ENCODE measurements at places on chromosomes 5 and 9. TPM values are rescaled to one million over a fixed set of nuclear protein-coding genes. Genes with fewer than 3 reads are reported as not detected.
A peak's percentile ranks its signal among the peaks of the same experiment; 100 is the strongest.

The SLC36A2 gene
- total RNA-seq = not detected

The BTNL8 gene
- total RNA-seq = 0.21 TPM

The PALM2AKAP2 gene
- total RNA-seq = 1.1 TPM

The C9orf153 gene
- not detected for total RNA-seq

The PCDHGA1 gene
- not detected for total RNA-seq

The QSOX2 gene
- 24.6 TPM for total RNA-seq

The CDH18 gene
- 0.10 TPM for total RNA-seq

- DNase-seq = no peak
These were observed 6.8 kb downstream of the FBP2 start for GRCh38 chr9:94586814-94587213.

DNA sequence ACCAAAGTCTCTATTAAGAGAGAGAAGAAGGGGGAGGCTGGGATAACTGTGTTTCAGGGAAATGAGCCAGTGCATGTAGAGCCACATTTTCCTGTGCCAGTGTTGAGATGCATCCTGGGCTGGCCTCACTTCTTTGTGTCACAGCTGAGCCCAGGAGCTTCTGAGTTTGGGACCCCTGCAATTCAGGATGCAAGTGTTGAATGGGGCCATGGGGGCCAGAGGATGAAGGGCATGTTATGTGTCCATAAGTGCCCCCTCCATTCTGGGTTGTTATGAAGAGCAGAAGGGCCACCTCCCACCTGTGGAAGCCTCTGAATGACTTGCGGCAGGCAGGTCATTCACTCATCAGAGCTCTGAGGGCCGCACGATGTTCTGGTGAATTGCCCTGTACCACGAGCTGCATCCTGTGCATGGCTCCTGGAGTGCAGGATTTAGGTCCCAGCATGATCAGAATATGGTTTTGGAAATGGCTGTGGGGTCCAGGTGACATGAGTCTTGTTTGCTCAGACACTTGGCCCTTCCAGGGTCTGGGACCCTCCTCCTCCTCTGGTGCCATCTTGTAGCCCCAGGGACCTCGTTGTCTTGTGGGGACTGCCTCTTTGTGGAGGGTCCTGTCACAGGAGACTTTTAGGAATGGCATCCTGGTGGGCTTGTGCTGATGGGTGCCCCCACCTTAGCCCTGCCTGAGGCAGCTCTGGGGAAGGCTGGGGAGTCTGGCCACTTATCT is 115.4 kb upstream of the PITX1 start:
- no peak for DNase-seq

- DNase-seq = no peak
These were observed 21.8 kb upstream of the NINJ1 start for GRCh38 chr9:93155716-93156474.

GRCh38 chr9:5994493-5994892 is 20.9 kb downstream of the RANBP6 start:
- DNase-seq = no peak

DNA sequence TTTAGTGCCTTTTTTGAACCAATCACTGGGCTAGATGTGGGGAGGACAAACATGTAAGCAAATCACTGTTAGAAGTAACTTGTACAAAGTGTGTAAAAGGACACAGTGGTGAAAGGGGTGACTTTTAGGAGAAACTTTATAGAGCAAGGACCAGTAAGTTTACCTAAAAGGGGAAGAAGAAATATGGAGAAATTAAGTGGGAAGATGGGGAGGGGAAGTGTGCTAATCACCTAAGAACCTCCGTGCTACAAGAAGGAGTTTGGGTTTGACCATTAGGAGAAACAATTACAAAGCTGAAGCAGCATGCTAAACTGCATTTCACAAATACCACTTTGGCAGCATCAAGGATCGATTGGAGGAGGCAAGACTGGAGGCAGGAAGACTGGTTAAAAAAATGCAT is 17.3 kb downstream of the ITGA1 start:
- DNase-seq = no peak

- no peak for DNase-seq
These were observed 23.2 kb downstream of the ANKH start for GRCh38 chr5:14848385-14848784.

DNA sequence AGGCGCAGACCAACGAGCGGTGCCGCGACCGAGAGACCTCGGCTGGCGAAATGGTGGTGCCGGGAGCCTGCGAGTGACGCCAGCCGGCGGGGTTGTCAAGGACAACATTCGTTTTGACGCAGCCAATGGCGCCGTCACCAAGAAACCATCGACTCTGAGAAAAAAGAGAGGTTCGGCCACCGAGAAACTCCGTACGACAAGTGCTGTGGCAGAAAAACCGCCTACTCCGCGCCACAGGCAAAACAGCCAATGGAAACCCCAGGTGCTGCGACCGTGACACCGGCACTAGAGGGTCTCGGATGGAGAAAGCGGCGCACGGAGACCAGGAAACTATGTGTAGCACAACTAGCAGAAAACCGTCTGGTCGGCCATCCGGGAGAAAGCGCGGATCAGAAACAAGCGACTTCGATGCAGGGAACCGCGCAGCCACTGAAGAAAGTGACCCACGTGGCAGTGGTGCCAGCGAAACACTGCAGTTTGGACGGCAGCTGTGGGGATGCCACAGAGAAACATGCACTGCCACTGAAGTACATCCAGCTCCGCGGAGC is 88.8 kb downstream of the ANXA2R start:
- no peak for DNase-seq

- no peak for DNase-seq
These were observed 26.2 kb upstream of the SMU1 start for GRCh38 chr9:33102551-33103210.

DNA sequence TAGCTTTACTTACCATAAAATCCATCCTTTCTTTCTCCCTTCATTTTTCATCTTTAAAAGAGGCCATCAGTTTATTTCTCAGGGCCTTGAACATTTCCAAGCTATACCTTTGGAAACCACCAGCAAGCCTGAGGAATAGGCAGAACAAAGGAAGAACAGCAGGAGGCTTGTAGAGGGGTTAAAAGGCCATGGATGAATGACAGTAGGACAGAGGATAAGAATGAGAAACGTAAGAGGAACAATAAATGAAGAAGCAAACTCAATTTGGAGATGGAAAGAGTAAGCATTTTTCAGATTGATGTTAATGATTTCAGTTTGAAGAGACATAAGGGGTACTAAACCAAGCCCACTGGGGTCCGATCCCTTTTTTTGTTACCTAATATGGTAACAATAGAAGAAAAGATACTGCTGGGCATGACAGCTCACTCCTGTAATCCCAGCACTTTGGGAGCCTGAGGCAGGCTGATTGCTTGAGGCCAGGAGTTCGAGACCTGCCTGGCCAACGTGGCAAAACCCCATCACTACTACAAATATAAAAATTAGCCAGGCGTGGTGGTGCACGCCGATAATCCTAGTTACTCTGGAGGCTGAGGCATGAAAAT is 106.6 kb upstream of the NMUR2 start:
- peak; percentile 40 for DNase-seq

DNA sequence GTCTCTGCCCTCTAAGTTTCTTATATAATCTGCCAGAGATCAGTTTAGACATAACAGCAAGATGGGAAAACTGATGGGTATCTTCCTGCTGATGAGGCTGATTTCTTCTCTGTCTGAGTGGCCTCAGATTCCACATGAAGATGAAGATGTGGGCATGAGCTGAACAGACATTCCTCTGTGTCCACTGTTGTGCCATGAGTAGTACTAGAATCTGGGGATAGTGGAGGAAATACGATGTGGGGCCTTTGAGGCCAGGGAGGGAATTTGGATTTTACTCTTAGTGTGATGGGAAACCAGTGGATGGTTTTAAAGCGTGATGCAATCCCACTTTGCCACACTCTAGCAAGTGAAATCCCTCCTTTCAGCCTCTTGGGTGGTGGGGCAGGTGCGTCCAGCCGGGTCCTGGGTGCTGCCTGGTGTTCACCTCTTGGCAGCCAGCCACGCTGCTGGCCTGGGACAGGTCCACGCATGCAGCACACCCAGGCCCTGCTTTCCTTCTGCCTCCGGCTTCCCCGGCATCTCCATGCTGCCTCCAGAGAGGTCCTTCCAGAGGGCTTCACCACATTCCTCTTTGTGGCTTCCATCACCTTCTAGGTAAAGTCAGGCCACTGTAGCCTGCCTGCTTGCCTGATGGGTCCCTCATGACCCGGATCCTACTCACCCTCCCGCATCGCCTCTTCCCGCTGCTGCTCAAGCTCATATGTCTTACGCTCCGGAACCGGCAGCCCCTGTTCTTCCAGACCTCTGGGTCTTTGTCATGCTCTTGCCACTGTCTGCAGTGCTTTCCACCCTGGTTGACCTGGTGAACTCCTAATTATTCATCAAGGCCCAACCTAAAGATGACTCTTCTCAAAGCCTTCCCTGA is 28.1 kb upstream of the SH3PXD2B start:
- DNase-seq = no peak

DNA sequence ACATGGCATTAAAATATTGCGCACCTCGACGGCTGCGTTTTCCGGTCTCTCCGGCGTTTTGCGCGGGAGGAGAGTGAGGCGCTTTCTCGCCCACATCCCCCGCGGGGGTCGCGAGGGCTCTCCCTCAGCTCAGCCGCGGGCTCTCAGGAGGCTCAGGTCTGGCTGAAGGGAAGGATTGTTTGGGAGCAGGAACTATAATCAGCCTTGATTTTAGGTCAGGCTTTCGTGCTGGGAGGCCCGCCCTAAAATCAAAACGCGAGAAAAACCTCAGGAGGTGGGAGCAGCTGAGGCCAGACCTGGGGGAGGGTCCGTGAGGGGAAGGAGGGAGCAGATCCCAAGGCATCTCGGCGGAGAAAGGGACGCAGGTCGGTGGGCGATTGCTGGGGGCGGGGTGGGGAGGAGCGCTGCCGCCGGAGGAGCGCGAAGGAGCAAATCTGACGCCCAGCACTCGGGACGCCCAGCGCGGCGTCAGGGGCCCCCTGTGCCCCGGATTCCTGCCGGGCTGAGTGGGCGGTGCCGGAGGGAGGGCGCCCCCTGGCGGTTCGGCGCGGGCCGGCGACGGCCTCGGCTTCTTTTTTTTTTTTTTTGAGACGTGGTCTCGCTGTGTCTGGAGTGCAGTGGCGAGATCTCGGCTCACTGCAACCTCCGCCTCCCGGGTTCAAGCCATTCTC is 18.7 kb upstream of the RNF130 start:
- peak; percentile 96 for DNase-seq

- no peak for DNase-seq
These were observed 1.8 kb downstream of the HSPB3 start for GRCh38 chr5:54457094-54457862.

DNA sequence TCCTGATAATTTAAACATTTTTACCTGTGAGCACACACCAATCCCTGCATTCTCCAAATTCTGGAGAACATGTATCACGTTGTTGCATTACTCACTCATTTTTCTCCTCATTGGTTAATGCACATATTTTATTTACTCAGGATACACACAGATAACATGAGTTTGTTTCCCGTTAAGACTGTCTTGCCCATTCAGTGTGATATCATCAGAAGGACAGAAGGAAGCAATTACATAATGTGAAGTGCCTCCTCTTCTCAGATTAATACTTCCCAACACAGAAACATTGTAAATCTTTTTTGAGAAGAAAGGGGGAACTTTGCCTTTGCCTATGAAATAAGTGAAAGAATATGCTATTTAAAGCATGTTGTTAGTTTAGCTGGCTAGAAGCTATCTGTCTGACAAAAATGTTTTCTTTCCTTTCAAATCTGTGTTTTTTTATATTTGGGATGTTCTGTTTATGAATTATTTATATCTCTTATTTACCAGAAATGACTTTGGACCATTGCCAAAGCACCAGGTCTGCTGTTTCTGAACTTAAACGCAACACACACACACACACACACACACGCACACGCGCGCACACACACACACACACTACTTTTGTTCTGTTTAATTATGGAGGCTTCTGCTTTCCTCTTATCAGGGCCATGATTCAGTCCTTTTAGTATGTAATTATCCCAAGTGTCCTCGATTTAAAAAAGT is 186.5 kb downstream of the CHSY3 start:
- no peak for DNase-seq

- peak; percentile 73 for DNase-seq
These were observed 47.3 kb downstream of the RASGEF1C start for GRCh38 chr5:180161420-180162303.

DNA sequence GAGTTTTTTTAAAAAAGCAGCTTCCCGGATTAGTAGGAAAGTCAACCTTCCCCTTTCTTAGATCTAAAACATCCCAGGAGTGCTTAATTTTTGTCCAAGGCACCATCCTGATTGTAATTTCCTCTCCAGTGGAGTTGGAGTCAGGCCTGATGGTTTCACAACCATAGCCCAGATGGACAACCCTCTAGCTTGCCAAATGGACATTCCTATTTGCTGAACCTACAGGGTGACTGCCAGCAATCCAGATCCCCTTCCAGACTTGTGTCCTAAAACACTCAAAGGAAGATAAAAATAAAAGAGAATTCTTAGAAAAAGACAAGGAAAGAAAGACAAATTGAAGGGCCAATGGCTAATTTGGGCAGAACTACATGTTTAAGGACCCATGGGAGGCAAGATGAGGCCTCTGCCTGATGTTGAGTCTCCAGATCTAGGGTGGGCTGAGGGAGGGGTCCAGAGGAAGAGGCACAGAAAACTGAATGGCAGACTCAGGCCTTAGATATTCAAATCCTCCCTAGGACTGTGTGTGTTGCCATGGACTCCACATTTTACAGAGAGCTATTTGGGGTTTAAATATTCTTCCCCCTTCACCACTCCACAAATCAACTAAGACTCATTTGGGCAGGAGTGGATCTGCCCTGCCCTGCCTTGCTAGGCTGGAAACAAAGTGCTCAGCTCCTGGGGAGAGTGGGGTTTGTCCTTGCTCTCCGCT is 38.5 kb upstream of the SLC44A1 start:
- no peak for DNase-seq

Data from H7 (cell line).